ENCODE measurements at places on chromosomes 6 and 20. TPM values are rescaled to one million over a fixed set of nuclear protein-coding genes. Genes with fewer than 3 reads are reported as not detected.

METTL24 gene
- total RNA-seq = 27.6 TPM

OR12D3 gene
- not detected for total RNA-seq

FUT9 gene
- not detected for total RNA-seq

NKAPL gene
- total RNA-seq = 0.49 TPM

PXT1 gene
- total RNA-seq = not detected

TRAPPC3L gene
- total RNA-seq = not detected

NDUFAF4 gene
- 15.3 TPM for total RNA-seq

PBOV1 gene
- not detected for total RNA-seq

EPPIN gene
- total RNA-seq = not detected

MLIP gene
- 1.8 TPM for total RNA-seq

OPRM1 gene
- total RNA-seq = not detected

HSPA12B gene
- total RNA-seq = 6.5 TPM

BPIFB4 gene
- total RNA-seq = not detected

SAMD10 gene
- total RNA-seq = 3.0 TPM

FAM83D gene
- 5.7 TPM for total RNA-seq

ATAT1 gene
- 12.2 TPM for total RNA-seq

ID4 gene
- 130 TPM for total RNA-seq

GRCh38 chr20:48319943-48320584 lies 507.7 kb downstream of the PREX1 start:
- DNase-seq = no peak

GRCh38 chr6:1739220-1739619 lies 129.5 kb downstream of the FOXC1 start:
- no peak for DNase-seq

GRCh38 chr6:115729036-115729435 lies 331.7 kb downstream of the FRK start:
- DNase-seq = no peak

DNA sequence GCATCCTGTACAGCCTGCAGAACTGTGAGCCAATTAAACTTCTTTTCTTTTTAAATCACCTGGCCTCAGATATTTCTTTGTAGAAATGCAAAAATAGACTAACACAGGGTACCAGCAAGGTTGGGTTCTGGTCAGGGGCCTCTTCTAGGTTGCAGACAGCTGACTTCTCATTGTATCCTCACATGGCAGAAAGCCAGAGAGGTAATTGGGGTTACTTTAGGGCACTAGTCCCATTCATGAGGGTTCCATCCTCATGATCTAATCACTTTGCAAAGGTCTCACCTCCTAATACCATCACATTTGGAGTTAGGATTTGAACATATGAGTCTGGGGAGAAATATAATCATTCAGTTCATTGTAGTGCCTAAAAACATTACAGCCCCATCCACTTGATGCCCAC lies 101.5 kb downstream of the LCA5 start:
- no peak for DNase-seq

DNA sequence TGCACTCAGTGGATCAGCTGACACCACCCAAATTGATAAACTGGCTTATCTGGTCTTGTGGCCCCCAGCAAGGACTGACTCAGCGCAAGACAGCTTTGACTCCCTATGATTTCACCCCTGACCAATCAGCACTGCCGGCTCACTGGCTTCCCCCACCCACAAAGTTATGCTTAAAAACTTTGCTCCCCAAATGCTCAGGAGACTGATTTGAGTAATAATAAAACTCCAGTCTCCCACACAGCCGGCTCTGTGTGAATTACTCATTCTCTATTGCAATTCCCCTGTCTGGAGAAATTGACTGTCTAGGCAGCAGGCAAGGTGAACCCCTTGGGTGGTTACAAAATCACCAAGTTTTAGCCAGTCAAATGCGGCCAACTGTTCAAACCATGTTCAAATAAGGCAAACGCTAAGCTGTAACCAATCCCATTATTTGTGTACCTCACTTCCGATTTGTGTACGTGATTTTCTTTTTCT lies 32.5 kb downstream of the SLC22A2 start:
- no peak for DNase-seq

DNA sequence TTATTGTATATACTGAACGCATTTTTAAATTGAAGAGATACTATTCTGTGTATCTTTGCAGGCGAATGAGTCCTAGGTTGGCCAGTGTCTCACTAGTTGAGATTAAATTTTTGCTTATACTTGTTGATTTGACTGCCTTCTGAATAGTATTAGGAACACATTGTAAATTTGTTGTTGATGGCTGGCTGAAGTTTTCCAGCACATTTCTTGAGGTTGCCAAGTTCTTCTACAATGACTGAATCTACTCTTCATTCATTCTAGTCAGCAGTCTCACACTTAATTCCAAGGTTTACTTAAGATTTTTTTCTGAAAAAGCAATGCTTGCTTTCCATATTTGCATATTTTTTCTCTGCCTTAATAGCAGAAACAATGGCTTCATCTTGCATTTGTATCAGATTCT lies 151.7 kb downstream of the ZFAND3 start:
- no peak for DNase-seq

- DNase-seq = no peak
Observed at GRCh38 chr20:18671203-18671710, 83.4 kb downstream of the DTD1 start.

DNA sequence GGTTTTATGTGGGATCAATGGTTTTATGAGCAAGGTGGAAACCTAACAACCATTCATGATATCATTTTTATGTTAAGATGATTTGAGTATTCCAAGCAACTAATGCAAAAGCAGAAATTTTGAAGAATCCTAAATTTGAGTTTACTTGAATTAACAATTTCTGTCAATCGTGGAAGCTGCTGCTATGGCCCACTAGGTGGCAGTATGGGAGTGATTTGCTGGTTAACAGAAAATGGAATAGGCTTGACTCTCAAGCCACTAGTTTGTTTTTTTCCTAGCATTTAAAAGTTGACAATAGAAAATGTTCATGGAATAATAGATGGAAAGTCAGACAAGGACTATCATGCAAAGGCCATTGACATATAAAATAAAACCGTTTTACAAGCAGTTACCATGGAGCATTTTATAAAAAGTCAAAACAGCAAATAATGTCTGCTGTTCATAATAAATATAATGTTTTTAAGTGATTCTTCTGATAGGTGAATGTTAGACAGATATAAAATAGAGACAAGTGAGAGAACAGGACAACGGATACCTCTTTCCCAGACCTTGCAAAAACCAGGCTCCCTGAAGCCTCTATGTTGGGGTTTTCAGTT lies 43.0 kb upstream of the TMEM200A start:
- no peak for DNase-seq

DNA sequence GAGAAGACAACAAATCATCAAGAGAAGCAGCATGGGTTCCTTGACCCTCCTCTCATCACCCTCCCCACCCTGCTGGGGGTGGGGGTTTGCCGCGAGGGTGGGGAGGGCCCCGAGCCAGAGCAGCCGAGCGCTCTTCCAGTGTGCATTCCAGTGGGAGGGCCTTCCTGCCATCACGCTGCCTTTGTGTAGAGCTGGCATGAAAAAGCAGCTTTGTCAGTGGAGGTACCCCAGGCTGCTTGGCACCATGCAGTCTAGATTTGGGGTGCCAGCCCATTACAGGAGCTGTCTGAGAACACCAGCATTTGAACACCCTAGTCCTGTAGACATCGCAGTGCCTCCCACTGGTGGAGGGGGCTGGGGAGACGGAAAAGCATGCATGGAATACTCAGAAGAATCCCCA lies 12.2 kb downstream of the BAK1 start:
- DNase-seq = no peak

DNA sequence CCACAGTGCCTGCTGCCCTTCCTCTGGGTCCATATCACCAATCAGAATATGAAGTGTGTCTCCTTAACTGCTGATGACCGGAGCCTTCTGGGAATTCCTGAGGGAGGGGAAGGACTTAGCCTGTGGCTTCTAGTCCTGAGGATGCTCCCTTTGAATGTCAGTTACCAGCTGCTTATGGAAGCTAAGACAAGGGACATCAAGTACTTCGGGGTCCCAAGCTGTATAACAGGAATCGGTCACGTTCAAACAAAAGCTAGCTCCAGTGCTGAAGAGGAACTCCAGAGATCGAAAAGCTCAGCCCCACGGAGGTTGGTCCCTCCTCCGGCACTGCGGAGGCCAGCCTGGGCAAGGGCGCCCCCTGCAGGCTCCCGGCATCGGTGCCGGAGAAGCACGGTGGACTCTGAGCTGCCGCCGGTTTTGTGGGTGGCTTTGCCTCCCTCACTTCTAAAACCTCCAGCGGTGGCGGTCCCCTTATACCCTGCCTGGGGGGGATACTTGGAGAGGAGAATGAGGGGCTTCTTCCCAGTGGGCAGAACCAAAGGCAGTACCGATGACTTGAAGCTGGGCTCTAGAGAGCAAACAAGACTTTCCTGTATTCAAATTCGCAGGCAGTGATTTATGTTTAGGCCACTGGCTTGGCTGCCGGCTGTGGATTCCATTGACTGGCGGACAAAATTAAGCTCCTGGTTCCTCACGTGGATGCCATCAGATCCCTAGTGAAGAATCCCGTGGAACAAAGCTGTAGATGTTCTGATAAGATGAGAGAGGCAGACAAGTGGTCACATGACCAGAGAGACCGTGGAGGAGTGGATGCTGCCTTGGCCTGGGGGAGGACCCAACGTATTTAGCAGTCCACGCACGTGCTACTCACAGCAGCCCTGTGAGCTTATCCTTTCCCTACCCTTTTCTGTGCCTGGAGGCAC lies 16.2 kb upstream of the UBR2 start:
- DNase-seq = peak; percentile 46

- DNase-seq = no peak
Observed at GRCh38 chr6:73898599-73898998, 202.6 kb downstream of the CD109 start.

- DNase-seq = no peak
Observed at GRCh38 chr6:82227770-82228169, 19.8 kb downstream of the IBTK start.

GRCh38 chr6:150391414-150391813 lies 22.6 kb downstream of the IYD start:
- no peak for DNase-seq

GRCh38 chr20:45183084-45183483 lies 8.4 kb downstream of the PI3 start:
- DNase-seq = no peak

GRCh38 chr6:132614554-132614953 lies 9.5 kb downstream of the TAAR2 start:
- DNase-seq = no peak

DNA sequence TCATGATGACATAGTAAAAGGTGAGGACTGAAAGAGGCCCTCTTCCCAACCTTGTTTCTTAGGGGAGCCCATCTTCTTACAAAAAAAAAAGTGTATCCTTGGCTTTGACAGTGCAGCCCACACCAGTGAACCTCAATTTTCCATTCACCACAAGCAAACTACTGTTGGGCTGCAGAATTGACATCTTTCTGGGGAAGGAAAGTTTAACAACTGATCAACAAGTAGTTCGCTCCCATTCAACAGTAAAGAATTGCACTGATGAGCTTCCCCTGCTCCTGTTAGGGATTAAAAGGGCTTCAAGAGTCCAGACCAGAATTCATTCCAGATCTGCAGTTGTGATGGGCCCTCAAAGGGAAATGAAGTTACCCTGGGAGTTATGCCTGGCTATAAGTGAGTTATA lies 13.9 kb upstream of the CLIC5 start:
- no peak for DNase-seq

- no peak for DNase-seq
Observed at GRCh38 chr20:24117383-24117782, 128.8 kb upstream of the GGTLC1 start.

DNA sequence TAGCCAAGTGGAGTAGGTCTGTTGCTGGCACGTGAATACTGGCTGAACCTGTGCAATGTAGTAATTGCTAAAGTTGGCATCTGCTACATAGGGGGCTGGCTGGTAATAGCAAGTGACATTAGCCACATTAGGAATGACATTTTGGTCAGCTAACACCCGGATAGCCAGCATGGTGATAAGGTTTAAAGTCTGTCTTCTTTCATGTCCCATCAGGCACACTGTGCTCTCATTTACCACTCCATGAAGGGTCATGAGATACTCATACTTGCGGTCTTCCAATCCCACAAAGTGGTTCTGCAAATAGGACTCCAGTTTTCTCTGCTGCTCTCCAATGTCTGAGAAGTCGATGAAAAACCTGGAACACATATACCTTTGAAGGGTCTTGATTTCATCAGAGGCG lies 2.8 kb downstream of the TENT5A start:
- no peak for DNase-seq

DNA sequence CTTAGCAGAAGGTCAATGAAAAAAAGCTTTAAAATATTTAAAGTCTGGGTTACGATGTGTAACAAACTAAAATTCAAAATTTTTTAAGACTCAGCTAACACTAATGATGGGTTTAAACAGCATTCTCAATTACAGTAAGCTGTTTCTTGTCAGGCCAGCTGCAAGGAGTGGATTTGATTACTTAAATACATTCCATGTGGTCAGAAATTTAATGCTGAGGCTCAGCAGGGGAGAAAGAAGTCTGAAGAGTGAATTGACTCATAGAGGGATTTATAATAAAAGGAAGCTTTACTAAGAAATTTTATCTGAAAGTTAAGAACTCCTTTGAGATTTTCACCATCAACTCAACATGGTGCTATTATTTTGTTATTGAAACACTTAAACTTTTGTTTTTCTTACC lies 398.6 kb downstream of the KHDRBS2 start:
- DNase-seq = no peak

DNA sequence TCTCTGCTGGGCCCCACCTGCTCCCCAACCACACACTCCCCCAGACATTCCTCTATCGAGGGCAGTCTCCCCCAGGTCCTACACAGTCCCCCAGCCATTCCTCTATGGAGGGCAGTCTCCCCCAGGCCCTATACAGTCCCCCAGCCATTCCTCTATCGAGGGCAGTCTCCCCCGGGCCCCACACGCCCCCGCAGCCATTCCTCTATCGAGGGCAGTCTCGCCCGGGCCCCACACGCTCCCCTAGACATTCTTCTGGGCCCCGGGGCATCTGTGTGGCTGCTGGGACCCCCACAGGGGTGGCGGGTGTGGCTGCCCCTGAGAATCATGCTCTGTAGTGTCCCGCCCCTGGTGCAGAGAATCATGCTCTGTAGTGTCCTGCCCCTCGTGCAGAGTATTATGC lies 43.6 kb upstream of the BHLHE23 start:
- DNase-seq = no peak

- DNase-seq = no peak
Observed at GRCh38 chr20:53813636-53814035, 220.0 kb upstream of the ZNF217 start.

- DNase-seq = no peak
Observed at GRCh38 chr20:48828734-48829460, 1.1 kb upstream of the PREX1 start.

GRCh38 chr6:155504848-155505607 lies 49.4 kb upstream of the NOX3 start:
- DNase-seq = no peak

GRCh38 chr6:106102034-106102433 lies 15.9 kb downstream of the PRDM1 start:
- DNase-seq = no peak

DNA sequence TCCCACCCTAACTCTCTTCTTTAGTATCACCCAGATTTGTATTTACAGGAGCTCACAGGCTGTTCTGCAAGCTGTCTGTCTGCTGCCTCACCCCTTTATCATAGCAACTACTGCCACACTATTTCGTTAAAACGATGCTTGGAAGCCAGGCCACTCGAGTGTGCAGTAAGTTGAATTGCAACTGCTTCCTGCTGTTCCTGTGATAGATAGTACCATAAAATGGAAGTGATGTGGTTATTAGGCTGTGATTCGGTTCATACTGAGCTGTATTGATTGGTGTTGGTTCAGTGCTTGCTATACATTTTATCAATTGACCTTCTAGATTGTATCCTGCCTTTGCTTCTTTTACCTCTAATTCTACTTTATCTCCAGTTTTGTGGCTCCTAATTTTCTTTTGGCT lies 325.4 kb downstream of the RNF144B start:
- no peak for DNase-seq

- DNase-seq = no peak
Observed at GRCh38 chr20:16819483-16819882, 71.3 kb downstream of the OTOR start.

- DNase-seq = no peak
Observed at GRCh38 chr6:144150710-144151657, 667 bp downstream of the STX11 start.
